Neural progenitor cell (in vitro differentiated cells): ENCODE measurements at places on chromosomes 16 and 17. TPM values are rescaled to one million over a fixed set of nuclear protein-coding genes. Genes with fewer than 3 reads are reported as not detected.

DNA sequence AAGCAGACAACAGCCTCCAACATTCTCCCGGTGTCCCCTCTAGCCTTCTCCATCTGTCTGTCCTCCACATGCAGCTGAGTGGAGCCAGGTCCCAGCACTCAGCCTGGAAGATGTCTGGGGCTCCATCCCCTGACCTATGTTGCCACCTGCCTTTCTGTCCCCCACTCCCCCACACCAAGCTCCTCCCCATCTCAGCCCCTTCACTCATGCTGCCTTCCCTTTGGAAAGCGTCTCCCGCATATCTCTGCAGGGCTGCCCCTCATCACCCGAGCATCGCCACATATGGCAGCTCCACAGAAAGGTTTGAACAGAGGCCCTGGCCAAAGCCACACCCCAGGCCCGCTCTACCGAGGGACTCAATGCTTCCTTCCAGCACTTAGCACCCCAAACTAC lies 24.2 kb downstream of the NSMCE1 start:
- peaks cover 11% of the 10 kb centered on the region for H3K4me1 ChIP-seq
- H3K36me3 ChIP-seq: no peaks in the 10 kb centered on the region
- H3K27me3 ChIP-seq: no peaks in the 10 kb centered on the region
- H3K4me3 ChIP-seq: no peak overlapping the region
- H3K27ac ChIP-seq: no peak overlapping the region

ARHGDIG gene
- 0.84 TPM in 1 of 2 replicates, not detected in the other for total RNA-seq

- H3K27ac ChIP-seq: no peak overlapping the region
- H3K27me3 ChIP-seq: no peaks in the 10 kb centered on the region
- no peaks in the 10 kb centered on the region for H3K36me3 ChIP-seq
- no peak for DNase-seq
Observed at GRCh38 chr16:81798311-81799137, 19.4 kb downstream of the PLCG2 start.

AATK gene
- total RNA-seq: 0.32 and 4.4 TPM in 2 replicates

DNA sequence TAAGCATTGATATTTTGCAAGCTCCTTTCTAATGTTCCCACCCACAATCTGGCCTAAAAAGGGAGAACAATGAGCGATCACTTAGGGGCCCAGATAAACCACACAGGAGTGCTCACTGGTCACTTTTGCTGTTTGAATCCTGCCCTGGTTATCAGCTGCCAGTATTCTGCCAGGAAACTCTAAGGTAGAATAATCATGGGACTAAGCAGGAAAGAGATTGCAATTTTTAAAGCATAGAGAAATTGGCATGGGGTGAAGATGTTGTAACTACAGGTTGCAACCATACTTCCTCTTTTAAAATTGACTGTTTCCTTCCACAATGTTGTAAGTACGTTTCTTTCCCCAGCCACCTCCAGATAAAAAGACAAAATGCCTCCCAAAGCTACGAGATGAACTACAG lies 251.2 kb upstream of the CDH11 start:
- H3K27me3 ChIP-seq: no peaks in the 10 kb centered on the region
- no peak overlapping the region for H3K4me3 ChIP-seq
- H3K4me1 ChIP-seq: peaks cover 22% of the 10 kb centered on the region

SOST gene
- total RNA-seq: 0.06 TPM in 1 of 2 replicates, not detected in the other

GRCh38 chr17:17985555-17985954 lies 12.9 kb downstream of the DRC3 start:
- no peak overlapping the region for H3K27ac ChIP-seq
- no peaks in the 10 kb centered on the region for H3K27me3 ChIP-seq
- H3K4me3 ChIP-seq: no peak overlapping the region
- no peaks in the 10 kb centered on the region for H3K36me3 ChIP-seq
- no peaks in the 10 kb centered on the region for H3K4me1 ChIP-seq
- no peak for DNase-seq

DNA sequence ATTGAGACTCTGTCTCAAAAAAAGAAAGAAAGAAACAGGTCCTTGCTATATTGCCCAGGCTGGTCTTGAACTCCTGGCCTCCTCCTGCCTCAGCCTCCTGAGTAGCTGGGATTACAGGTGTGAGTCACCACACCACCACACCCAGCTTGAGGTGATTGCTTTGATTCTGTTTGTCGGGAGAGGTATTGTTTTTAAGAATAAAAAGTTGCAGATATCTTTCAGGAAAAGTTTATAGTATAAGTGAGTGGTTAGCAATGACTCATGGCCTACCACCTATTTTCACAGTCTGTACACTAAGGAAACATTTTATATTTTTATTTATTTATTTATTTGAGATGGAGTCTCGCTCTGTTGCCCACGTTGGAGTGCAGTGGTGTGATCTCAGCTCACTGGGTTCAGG lies 45.0 kb downstream of the RHOT1 start:
- no peaks in the 10 kb centered on the region for H3K27me3 ChIP-seq
- H3K4me3 ChIP-seq: no peak overlapping the region
- no peak overlapping the region for H3K27ac ChIP-seq
- H3K36me3 ChIP-seq: no peaks in the 10 kb centered on the region

GRCh38 chr17:54191261-54191660 lies 368.5 kb downstream of the KIF2B start:
- no peaks in the 10 kb centered on the region for H3K27me3 ChIP-seq
- no peaks in the 10 kb centered on the region for H3K4me1 ChIP-seq
- no peak overlapping the region for H3K27ac ChIP-seq

- no peaks in the 10 kb centered on the region for H3K27me3 ChIP-seq
- DNase-seq: no peak
- no peaks in the 10 kb centered on the region for H3K36me3 ChIP-seq
- H3K27ac ChIP-seq: no peak overlapping the region
Observed at GRCh38 chr17:74028354-74029116, 174.9 kb upstream of the RPL38 start.

DNA sequence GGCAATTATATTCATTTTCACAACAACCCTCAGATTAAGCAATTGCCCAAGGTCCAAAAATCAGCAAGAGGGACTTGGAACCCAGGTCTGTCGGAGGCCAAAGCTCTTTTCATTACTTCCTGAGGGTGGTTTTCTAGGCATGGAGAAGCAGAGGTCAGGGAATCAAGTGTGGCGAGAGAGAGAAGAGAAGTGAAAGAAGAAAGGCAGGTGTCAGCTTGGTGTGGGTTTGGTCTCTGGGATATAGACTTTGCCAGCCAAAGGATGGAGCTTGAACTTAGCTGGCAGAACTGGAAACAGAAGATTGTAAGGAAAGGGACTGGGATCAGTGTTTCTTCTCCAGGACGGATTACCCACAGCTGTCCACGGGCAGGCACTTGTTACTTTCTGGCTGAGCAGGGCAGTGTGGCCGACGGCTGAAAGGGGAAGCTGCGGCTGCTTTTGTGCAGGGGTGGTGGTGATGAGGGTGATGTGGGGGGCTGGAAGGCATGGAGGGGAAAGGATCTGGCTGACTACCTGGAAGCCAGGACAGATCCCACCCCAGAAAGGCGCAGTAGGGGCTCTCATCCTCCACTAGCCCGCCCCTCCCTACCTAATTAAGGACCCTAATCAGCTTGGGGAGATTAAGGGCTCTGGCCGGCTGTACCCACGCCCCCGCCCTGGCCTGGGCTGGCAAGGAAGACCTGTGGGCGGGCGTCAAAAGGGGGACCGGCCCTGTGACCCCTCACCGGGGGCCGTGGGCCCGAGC lies at the start of gene GUCY2D:
TSS of gene GUCY2D (plus strand) at position 640 of the 745 bp plus-strand sequence. CDS start 433 bp downstream, outside the sequence.
- H3K4me1 ChIP-seq: peaks cover 10% of the 10 kb centered on the region
- no peaks in the 10 kb centered on the region for H3K36me3 ChIP-seq
- peaks cover 67% of the 10 kb centered on the region for H3K27me3 ChIP-seq
- H3K4me3 ChIP-seq: peak within 1 kb of the TSS; percentile 42
- DNase-seq: peak; percentile 46

GRCh38 chr16:87361916-87362619 lies 21.5 kb downstream of the FBXO31 start:
- no peaks in the 10 kb centered on the region for H3K27me3 ChIP-seq
- no peaks in the 10 kb centered on the region for H3K36me3 ChIP-seq
- H3K27ac ChIP-seq: no peak overlapping the region
- DNase-seq: no peak

GRCh38 chr16:30787613-30788378 lies 791 bp upstream of the ZNF629 start:
- H3K27ac ChIP-seq: no peak overlapping the region
- no peak for DNase-seq
- H3K4me3 ChIP-seq: peak overlapping the region; percentile 99
- H3K27me3 ChIP-seq: no peaks in the 10 kb centered on the region

RNF222 gene
- total RNA-seq: not detected in 2 replicates

GRCh38 chr16:15576960-15577958 lies 65.7 kb downstream of the MARF1 start:
- no peaks in the 10 kb centered on the region for H3K27me3 ChIP-seq
- no peaks in the 10 kb centered on the region for H3K36me3 ChIP-seq
- no peak for DNase-seq
- peaks cover 8% of the 10 kb centered on the region for H3K4me1 ChIP-seq

KRT24 gene
- total RNA-seq: not detected in 2 replicates

GRCh38 chr17:32876417-32877163 lies at the start of gene MYO1D:
TSS of gene MYO1D (minus strand) at chr17:32877124. CDS start at chr17:32876872, 252 bp downstream.
- no peak within 1 kb of the TSS for H3K27ac ChIP-seq
- H3K36me3 ChIP-seq: no peaks in the 10 kb centered on the region
- DNase-seq: peak; percentile 71
- H3K4me1 ChIP-seq: peaks cover 4% of the 10 kb centered on the region
- H3K27me3 ChIP-seq: peaks cover 35% of the 10 kb centered on the region
- peak within 1 kb of the TSS; percentile 78 for H3K4me3 ChIP-seq

- no peak overlapping the region for H3K4me3 ChIP-seq
- H3K4me1 ChIP-seq: peaks cover 44% of the 10 kb centered on the region
- peaks cover 90% of the 10 kb centered on the region for H3K27me3 ChIP-seq
- H3K27ac ChIP-seq: no peak overlapping the region
- DNase-seq: no peak
- H3K36me3 ChIP-seq: no peaks in the 10 kb centered on the region
Observed at GRCh38 chr17:38562215-38562569, 43.6 kb downstream of the SRCIN1 start.

FN3KRP gene
- total RNA-seq: 19.2 and 29.8 TPM in 2 replicates

- no peaks in the 10 kb centered on the region for H3K36me3 ChIP-seq
- DNase-seq: peak; percentile 53
- no peak overlapping the region for H3K4me3 ChIP-seq
- no peaks in the 10 kb centered on the region for H3K27me3 ChIP-seq
- H3K4me1 ChIP-seq: peaks cover 6% of the 10 kb centered on the region
Observed at GRCh38 chr16:59665618-59666220, 931.6 kb upstream of the GOT2 start.

DNA sequence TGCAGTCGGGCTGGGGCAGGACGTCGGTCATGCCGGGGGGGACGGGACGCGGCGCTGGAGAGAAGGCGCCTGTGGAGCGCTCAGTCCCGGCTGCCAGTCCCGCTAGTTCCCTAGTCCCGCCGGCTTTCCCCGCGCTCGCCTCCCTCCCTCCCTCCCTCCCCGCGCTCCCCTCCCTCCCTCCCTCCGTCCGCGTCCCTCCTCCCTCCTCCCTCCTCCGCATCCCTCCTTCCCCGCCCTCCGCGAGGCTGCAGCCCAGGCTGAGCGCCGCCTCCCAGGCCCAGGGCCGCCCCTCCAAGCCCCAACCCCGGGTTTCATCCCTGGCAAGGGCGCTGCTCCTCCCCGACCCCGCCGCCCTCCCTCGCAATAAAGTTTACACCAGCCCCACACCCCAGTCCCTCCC lies 34.8 kb downstream of the TIMM22 start:
- H3K4me1 ChIP-seq: peaks cover 10% of the 10 kb centered on the region
- DNase-seq: peak; percentile 83
- peaks cover 27% of the 10 kb centered on the region for H3K27me3 ChIP-seq
- no peaks in the 10 kb centered on the region for H3K36me3 ChIP-seq

CCL7 gene
- total RNA-seq: not detected in 2 replicates

LRRC46 gene
- 0.06 and 0.12 TPM in 2 replicates for total RNA-seq

- no peaks in the 10 kb centered on the region for H3K27me3 ChIP-seq
- no peaks in the 10 kb centered on the region for H3K4me1 ChIP-seq
- no peaks in the 10 kb centered on the region for H3K36me3 ChIP-seq
- no peak overlapping the region for H3K27ac ChIP-seq
- DNase-seq: no peak
Observed at GRCh38 chr17:15958484-15958854, 13.5 kb downstream of the ADORA2B start.

DNA sequence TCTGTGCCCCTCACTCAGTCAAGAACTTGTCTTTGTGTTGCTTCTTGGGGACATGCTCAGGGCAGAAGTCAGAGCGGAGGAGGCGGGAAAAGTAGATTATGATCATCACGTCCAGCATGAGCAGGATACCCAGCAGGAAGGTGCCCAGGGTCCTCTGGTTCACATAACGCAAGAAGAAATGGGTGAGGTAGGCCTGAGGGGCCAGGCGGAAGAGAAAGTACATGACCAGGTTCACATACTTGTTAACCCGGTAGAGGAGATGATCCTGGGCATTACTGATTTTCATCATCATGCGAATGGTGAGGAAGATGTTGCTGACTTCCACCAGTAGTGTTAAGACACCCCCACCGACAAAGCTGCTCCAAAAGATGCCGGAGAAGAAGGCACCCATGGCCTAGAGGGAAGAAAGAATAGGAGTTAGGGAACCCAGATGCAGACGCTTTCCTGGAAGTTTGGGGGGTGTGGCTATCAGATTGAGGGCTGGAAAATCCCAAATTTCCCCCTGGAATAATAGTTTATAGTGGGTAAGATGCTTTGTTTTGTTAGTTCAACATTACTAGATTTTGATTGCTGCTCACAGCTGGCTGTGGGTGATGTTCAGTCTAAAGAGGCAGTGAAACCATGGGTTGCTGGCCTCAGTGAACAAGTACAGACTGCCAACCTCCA lies 1.4 kb downstream of the TLCD1 start:
- no peaks in the 10 kb centered on the region for H3K27me3 ChIP-seq
- H3K4me3 ChIP-seq: peak overlapping the region; percentile 69
- peaks cover 36% of the 10 kb centered on the region for H3K4me1 ChIP-seq
- DNase-seq: no peak

DNA sequence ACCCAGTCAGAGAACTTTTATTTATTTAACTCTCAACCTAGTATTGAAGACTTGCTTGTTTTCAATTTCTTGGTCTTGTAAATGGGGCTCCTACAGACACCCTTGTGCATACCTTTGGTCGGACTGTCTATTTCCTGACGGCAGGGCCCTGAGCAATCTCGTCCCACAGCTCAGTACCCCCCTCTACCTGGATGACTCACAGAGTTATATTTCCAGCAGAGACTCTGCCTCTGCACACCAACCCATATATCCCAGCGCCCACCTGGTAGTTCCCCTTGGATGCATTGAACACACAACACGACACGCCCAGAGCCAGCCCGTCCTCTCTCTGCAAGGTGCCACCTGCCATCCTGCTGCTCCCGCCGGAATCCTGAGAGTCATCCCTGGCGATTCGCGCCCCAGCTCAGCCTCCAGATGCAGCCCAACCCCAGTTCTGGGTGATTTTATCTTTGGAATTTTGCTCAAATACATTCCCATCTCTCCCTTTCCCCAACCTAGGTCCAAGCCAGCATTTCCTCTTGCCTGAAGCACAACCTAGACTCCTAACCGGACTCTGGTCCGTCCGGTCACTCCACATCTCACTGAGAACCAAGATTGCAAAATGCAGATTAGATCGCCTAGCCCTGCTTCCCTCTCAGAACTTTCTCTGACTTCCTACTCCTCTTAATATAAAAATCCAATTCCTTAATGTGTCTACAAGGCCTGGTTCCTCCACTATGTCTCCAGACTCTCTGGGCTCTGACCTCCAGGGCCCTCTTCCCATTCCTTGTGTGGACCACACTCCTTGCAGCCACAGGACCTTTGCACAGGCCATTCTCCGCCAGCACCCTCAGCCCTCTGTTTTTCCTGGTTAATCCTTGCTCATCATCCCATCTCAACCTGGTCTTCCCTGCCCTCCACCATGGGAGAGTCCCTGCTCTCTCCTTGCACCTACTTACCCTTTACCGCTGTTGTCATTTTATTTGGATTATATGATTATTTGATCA lies 129.2 kb downstream of the SEC14L1 start:
- H3K4me3 ChIP-seq: no peak overlapping the region
- no peaks in the 10 kb centered on the region for H3K27me3 ChIP-seq
- H3K36me3 ChIP-seq: no peaks in the 10 kb centered on the region
- DNase-seq: no peak
